ENCODE measurements at places on chromosomes 3 and 15.

DNA sequence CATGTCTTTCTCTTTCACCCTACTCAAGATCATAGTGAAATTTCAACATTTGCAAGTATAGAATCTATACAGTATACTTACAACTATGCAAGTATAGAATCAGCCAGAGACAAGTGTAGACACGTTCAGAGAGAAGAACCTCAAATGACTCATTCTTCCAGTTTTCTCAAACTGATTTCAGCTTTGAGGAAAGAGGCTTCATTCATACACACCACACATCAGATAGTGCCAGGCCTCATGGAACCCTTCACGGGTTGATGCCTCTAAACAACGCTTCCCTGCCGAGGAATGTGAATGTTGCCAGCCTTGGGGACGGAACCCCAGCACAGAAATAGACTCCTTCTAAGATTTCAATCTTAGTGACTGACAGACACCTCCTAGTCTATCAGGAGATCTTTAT lies 135.7 kb downstream of the FOXP1 start:
- DNase-seq, result peak; percentile 34

- DNase-seq, result no peak
Observed at GRCh38 chr3:23656199-23656598, 149.6 kb upstream of the UBE2E1 start.

DNA sequence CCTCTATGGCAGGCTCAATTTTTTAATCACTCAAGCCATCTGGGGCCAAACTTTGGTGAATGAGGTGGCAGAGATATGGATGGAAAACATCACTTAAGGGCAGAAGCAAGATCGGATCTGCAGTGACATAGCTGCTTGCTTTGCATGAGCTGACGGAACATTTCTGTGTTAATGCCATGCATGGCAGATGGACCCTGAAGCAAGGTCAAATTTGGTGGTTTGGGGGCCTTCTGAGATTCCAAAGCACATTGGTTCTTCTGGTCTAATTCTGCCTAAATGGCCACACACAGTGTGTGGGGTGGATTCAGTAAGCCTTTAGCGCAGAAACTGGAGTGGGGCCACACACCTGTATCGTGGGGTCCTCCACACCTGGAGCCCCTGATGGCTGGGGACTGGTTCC lies 38.3 kb upstream of the BCL2L10 start:
- DNase-seq, result no peak

- no peak for DNase-seq
Observed at GRCh38 chr15:59150185-59150584, 45.2 kb downstream of the CCNB2 start.

DNA sequence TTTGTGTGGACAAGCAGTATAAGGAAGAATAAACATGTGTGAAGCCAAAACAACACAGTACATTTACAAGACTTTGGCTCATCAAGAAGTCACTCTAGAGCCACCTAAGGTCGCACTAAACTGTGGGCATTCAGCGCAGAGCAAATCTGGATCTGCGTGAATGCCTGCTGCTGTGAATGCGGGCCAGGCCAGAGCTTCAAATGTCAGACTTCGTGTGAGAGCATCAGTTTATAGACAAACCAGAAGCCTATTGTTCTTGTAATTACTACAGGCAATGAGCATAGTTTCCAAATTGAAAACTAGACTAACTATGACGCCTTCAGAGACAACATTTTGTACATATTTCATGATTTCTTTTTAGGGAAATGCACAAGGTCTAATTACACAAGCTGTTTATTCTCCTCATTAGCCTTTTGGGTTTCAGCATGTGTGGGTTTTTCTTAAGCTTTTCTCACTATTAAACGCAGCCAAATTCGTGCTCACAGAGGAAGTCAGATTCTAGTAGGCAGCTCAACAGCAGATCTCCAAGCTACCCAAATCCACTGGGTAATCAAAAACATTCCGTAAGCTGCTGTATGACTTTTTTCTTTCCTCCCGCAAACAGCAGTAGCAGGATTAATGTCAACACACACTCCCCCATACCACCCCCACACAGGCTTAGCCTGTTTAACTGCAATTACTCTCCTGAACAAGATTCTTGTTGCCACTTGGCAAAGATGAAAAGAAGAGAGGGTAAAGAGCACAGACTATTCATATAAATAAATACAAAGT lies 84.5 kb upstream of the SETMAR start:
- no peak for DNase-seq

- DNase-seq, result no peak
Observed at GRCh38 chr3:53703630-53704362, 142.4 kb downstream of the CHDH start.

- DNase-seq, result no peak
Observed at GRCh38 chr15:73957276-73957675, 31.0 kb downstream of the LOXL1 start.

DNA sequence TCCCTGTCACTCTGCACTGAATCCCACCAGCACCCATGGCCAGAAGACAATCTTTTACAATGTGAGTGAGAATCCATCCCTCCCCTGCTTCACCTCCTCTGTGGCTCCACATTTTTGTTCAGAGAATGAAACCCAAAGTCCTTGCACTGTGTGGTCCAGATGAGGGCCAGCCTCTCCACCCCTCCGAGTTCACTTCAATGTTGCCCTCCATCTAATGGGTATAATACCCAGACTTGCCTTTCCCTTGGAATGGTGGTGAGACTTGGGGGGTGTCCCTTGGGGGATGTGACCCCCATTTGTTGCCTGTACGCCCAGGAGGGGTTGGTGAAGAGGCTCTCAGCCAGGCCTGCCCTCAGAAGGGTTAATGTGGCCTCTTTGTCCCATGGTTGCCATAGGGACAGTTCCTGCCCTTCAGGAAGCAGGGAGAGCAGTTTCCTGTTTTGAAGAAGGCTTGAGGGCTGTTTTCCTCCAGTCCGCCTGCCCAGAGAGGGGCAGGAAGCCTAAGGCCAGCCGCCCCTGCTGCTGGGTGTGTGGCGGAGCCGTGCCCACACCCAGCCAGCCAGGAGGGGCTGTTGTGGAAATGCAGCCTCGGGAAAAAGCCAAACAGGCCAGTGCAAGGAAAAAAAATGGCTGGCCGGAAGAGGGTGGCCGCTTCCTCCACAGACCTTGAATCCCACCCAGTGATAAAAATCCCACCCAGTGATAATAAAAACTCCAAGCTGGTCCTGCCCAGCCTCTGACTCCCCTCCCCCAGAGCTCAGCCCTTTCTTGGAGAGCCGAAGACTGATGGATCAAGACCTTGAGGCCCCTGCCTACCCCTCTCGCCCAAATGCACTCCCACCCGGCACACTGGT lies 14.6 kb upstream of the FGD5 start:
- no peak for DNase-seq

- no peak for DNase-seq
Observed at GRCh38 chr3:179000659-179001058, 71.0 kb downstream of the ZMAT3 start.

GRCh38 chr15:39874890-39875549 lies 45.0 kb downstream of the GPR176 start:
- DNase-seq, result peak; percentile 35

DNA sequence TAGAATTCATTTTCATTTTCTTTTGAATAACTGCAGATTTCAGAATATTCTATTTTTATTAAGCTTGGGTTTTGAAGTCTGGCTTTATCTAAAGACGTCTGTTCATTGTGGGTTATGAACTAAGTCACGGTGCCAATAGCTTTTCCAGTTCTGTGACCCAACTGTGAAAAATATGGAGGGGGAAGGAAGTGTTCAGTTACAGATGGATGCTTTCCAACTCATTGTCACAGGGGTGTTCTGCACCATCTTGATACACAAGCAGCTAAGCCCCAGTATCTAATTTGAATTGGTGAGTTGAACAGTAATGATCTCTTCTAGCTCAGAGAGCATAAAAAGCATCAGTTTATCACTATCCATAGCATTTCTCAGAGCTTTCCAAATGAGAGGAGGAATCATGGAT lies 710.6 kb downstream of the EDEM1 start:
- DNase-seq, result no peak

DNA sequence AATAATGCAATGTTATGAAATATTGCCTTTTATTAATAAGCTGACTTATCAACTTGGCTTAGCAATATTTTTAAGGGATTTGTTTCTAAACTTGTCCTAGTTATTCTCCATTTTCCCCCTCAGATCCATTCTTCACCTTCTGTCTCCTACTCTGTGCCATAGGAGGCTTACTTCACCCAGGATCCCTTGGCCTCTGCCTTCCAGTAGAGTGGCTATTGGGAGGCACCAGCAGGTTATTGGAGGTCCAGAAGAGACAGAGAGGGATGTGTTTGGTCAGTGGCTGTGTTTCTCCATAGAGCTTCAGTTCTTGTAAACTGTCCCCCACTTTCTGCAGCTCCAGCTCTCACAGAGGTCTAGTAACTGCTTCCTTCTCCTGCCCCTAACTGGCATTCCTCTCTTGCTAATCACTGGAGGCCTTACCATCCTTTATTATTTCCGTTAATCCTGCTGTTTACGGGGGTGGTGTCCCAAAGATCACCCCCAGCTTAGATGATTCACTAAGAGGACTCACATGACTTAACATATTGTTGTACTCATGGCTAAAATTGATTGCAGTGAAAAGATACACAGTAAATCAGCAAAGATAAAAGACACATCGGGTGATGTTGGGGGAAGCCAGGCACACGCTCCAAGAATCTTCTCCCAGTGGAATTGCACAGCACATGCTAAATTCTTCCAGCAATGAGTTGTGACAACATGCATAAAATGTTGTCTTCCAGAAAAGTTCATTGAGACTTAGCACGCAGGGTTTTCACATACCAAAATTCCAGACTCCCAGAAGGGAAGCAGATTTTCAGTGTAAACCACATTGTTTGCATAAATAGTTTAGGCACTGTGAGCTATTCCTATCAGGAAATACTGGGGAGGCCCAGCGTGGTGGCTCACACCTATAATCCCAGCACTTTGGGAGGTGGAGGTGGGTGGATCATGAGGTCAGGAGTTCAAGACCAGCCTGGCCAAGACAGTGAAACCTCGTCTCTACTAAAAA lies 67.5 kb downstream of the RPL22L1 start:
- no peak for DNase-seq

- DNase-seq, result no peak
Observed at GRCh38 chr3:195895078-195895860, 13.1 kb downstream of the TNK2 start.

- no peak for DNase-seq
Observed at GRCh38 chr3:71341721-71342120, 241.8 kb downstream of the FOXP1 start.

GRCh38 chr3:61772456-61772855 lies 211.1 kb downstream of the PTPRG start:
- no peak for DNase-seq

DNA sequence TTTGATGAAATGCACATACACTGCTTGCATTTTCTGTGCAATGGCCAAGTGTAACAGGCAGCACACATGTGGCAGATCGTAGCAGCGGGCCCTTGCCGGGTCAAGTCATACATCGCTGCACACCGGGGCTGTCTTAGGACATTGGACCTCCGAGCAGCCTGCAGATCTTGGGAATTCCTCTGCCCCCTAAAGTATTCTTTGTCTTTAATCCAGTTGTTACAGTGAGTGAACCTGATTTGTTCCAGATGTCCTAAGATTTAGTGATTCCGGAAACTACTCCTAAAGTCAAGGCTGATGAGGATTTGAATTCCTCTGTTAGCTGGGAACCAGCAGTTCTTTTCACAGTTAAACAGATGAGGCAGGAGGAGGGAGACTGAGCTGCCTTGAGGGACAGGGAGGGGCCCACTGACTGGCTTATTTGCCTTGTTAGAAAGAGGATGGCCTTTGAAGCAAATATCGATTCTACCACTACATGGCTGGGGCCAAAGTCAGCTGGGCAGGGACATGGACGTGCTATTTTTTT lies 190.7 kb upstream of the CTDSPL start:
- no peak for DNase-seq

DNA sequence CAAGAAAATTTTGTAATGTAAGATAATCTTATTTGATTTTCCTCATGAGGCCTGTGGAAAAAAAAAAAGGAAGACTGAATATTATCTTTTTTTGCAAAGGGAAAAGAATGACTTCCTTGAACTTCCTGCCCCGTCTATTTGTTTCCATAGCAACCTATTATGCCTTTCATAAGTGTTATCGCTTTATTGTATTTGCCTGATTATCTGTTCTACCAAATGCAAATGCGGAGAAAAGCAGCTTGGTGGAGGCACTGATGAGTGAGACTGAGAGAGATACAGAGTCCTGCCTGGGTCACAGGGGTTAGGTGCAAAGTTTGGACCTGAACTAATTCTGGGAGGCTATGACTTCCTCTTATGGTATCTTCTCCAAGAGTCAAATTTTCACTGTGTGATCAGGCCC lies 334.0 kb upstream of the KCNMB2 start:
- DNase-seq, result no peak

GRCh38 chr3:138136201-138136600 lies 4.0 kb upstream of the A4GNT start:
- DNase-seq, result peak; percentile 64

GRCh38 chr15:80500021-80500420 lies 95.8 kb downstream of the ARNT2 start:
- DNase-seq, result no peak

DNA sequence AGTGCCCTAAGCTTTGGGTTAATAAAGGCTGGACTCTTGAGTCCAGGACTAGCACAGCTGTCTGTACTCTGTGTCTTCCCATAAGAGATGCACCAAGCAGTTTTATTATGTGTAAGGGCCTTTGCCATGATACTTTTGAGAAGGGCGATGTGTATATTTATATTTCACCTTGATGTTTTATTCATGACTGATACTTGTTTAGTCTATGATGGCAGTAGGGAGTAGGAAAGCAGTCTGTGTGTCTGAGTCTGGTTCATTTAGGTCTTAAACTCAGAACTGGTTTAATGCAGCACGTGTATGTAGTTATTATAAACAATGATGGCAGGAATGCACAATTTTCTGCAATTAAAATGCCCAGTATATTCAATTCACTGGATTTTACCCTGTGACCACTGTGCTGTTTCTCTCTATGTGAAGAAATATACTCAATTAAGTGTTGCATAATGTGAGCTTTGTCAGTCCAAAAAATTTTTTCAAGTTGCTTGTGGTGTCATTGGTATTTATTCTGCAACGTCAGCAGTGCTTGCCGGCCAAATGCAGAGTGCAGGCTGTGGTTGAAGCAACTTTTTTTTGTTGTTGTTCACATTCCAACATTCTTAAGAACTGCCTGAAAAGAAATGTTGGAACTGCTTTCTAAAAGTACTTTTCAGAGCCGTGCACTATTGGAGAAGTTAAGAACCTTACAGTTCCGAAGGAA lies 423.7 kb upstream of the SEMA6D start:
- no peak for DNase-seq

- no peak for DNase-seq
Observed at GRCh38 chr3:61507946-61508345, 53.4 kb upstream of the PTPRG start.

DNA sequence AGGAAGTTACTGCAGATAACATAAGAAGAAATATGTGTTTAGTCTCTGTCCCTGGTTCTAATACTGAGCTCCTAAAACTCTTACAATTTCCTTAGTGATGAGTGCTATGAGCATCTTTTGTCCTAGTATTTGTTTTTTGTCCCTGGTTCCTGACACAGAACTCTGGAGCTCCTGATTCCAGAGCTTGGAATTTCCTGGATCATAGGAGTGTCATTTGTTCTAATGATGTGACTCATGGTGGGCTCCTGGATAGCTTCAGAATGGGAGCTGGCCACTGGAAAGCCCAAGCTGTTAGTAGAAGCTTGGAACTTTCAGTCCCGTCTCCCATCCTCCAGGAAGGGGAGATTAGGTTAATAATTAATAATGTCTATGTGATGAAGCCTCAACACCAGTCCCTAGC lies 98.2 kb downstream of the CNTN6 start:
- no peak for DNase-seq

- no peak for DNase-seq
Observed at GRCh38 chr3:42663581-42664437, 10.3 kb downstream of the ZBTB47 start.

- no peak for DNase-seq
Observed at GRCh38 chr15:78104119-78104479, 11.7 kb downstream of the SH2D7 start.

GRCh38 chr3:146555311-146555710 lies 10.9 kb upstream of the PLSCR1 start:
- DNase-seq, result no peak

Data from suppressor macrophage treated with lipopolysaccharide for 4 hours (primary cell).